ENCODE measurements at places on chromosomes 5 and 9.

DNA sequence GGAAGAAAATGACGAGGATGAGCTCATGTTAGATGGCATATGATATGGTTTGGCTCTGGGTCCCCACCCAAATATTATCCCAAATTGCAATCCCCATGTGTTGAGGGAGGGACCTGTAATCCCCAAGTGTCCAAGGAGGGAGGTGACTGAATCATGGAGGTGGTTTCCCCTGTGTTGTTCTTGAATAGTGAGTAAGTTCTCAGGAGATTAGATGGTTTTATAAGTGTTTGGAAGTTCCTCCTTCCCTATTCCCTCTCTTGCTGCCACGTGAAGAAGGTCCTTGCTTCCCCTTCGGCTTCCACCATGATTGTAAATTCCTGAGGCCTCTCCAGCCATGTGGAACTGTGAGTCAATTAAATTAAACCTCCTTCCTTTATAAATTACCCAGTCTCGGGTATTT, 10.1 kb downstream of the EDIL3 start:
- no peak for DNase-seq

DNA sequence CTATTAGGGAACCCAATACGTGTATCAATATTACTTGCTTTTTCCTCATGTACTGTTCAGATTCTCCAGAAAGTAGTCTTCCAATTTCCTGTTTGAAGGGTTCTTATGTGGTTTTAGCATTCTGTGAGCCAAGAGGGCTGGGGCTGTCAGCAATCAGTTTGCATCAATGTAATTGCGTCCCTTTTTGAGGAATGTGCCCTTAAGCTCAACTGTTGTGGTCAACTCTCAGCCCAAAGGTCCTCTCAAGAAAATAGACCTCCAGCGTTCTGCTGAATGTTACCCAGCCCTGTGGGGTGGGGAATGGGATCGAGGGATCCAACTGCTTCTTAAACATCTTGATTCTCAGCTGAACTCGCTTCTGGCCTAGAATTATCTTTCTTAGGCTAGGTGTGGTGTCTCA, 43.8 kb upstream of the CDK20 start:
- DNase-seq, result no peak

GRCh38 chr9:2180154-2180553, 165.0 kb downstream of the SMARCA2 start:
- DNase-seq, result no peak

DNA sequence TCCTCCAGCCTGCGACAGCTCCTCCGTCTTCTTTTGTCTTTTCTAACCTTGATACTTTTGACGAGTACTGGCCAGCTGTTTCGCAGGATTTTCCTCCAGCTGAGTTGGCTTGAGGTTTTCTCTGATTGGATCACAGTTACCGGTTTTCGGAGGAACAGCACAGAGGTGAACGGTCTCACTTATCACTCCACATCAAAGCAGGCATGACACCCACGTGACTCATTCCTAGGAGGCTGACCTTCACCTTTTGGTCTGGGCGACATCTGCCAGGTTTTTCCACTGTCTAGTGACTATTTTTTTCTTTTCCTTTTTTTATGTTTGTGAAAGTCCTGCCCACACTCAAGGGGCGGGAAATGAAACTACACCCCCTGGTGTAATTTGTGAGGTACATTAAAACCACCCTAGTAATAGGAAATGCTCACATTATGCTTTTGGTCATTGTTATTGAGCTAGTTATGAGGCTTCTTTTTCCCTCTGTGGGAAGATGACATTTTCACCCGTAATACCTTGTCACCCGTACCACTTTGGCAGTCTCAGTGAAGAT, 319.2 kb downstream of the GADD45G start:
- DNase-seq, result no peak

DNA sequence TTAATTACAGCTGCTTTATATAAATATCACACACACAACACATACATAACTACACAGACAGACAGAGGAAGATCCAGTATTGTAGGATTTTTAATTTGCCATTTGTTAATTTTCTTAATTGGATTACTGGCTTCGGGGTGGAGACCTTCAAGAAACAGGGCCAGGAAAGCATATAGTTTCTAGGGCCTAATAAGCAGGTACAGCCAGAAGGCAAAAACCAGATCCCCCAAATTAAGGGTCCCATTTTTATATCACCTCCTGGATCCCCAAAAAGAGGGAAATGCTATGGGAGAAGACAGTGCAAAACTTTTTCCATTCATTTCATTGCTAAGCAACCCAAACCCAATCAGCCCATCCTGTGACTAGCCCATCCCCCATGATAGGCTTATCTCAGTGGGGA, 373.3 kb upstream of the FAM174A start:
- no peak for DNase-seq

DNA sequence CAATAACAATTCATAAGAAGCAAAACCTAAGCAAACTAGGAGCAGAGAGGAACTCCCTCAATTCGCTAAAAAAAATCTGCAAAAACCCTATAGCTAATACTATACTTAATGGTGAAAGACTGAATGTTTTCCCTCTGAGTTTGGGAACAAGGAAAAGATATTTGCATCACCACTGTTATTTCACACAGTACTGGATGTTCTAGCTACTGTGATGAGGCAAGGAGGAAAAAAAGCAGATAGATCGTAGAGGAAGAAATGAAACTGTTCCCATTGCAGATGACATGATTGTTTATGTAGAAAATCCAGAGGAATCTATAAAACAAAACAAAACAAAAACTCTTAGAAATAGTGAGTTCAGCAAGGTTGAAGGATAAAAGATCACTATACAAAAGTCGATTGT, 116.7 kb downstream of the PHF2 start:
- no peak for DNase-seq

DNA sequence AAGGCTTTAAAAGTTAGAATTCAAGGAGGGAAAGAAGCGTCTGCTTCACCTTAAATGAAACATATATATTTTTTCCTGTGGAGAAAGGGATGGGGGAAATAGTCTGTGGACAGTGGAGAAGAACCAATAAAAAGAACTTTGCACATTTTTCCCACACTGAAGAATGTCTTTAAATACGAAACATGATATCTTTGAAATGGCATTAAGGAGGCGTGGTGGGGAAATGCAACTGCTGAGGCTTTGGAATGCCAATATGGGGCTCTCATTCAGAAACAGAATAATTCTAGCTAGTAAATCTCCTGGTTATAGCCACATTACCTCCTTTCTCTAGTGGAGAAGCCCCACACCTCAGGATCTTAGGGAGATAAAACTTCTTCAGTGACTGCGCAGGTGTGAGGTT, 46.8 kb downstream of the TNC start:
- no peak for DNase-seq

GRCh38 chr5:29780401-29780800, 1413.1 kb upstream of the CDH6 start:
- no peak for DNase-seq

- DNase-seq, result no peak
Observed at GRCh38 chr5:115351356-115352195, 55.1 kb upstream of the CCDC112 start.

DNA sequence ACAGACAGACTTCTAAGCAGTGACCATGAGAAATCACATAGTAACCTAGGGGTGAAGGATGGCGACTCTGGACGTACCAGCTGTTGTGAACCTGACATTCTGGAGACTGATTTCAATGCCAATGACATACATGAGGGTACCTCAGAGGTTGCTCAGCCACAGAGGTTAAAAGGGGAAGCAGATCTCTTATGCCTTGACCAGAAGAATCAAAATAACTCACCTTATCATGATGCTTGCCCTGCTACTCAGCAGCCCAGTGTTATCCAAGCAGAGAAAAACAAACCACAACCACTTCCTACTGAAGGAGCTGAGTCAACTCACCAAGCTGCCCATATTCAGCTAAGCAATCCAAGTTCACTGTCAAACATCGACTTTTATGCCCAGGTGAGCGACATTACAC, 38.0 kb upstream of the CCDC152 start:
- no peak for DNase-seq

DNA sequence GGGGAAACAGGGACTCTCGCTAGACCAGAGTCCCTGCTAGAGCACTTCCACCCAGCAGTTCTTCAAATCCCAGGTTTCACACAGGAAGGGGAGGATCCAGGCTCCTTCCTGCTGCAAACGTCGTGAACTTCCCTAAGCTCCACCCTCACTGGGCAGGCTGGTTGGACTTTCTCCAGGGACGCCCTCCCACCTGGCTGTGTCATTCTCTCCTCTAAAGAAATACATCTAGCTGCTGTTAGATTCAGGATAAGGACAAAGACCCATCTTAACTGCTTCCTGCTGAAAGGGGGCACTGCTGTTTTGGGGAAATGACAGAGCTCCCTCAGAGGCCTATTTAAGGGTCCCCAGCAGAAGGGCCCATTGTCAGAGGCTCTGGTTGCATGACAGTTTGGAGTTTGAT, 230.7 kb downstream of the SEMA6A start:
- no peak for DNase-seq

GRCh38 chr5:91469517-91470165, 86.5 kb upstream of the ARRDC3 start:
- peak; percentile 35 for DNase-seq

GRCh38 chr9:20872340-20872977, 159.0 kb downstream of the HACD4 start:
- DNase-seq, result no peak

DNA sequence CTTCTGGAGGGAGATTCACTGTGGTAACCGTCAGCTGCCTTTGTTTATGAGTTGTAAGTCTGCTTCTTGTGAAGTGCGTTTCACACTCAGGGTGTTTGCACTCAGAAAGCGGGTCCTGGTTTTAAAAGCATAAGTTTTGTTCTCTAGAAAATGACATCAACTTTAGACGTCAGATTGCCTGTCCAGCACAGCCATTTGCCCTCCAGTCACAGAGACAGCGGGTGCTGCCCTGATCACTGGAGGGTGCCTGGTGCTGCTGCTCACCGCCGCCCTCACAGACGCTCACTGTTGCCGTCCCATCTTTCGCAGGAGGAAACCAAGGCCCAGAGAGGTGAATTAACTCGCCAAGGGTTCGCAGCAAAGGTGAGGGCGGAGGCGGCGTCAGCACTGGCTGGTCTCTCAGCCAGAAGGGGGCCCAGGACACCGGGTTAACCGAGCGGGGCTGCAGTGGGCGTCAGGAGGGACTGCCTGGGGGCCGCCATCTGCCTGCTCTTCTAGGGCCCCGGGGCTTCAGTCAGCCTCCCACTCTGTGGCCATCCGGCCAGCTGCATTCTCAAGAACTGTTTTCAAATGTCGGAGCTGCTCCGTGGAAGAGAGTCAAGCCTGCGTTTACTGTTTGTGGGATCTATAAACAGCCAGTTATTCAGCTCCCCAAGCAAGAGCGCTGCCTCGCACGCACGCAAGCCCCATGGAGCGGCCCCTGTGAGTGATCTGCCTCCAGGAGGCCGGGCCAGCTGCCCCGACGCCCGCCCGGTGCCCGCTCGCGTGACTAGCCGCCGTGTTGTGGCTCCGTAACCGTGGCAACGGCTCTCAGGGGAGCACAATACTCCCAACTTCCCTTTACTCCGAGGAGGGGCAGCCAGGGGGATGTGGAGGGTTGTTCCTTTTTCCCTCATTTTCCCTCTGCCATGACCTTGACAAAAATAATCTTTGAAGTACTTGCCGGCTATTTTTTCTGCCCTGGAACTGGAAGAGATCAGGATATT, 43.4 kb upstream of the EXOC3 start:
- peak; percentile 71 for DNase-seq

DNA sequence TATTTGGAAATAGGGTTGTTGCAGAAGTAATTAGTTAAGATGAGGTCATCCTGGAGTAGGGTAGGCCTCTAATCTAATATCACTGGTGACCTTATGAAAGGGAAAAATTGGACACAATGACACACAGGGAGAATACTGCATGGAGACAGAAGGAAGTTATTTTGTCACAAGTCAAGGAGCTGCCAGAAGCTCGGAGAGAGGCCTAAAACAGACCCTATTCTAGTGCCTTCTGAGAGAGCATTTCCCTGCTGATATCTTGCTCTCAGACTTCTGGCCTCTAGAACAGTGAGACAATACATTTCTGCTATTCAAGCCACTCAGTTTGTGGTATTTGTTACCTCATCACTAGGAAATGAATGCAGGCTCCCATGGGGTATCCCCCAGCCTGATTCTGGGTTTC, 332.9 kb downstream of the CSNK1G3 start:
- no peak for DNase-seq

DNA sequence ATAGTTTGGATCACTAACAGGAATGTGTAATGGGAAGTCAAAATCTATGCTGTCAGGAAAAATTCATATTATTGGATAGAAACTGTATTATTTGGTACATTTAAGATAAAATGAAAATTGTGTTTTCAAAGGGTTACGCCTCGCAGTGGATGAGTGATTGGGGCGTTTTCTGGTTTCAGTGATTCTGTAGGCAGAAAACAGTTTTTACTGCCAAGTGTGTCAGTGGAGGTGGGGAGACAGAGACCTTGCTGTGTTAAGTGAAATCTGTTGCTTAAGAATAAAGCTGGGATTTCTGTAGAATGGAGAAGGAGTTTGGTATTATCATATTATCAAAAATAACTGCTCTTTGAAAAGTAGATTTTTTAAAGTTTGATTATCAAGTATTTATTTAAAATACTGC, 69.7 kb downstream of the GHR start:
- DNase-seq, result no peak

DNA sequence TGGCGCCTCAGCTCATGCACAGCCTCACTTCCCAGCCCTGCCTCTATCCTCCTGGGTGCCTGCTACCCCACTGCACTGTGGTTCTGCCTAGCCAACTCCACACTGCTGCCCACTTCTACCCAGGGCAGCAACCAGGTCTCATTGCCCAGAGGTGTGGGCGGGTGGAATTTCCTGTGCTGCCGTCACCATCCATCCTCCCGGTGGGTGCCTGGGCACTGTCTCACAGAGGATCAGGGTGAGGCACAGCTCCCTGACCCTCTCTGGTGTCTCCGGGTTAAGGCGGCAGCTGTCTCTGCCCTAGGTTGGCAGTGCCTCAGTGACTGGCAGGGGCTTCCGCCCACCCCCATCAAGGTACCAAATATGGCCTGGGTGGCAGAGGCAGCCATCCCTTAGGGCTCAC, 4.3 kb upstream of the MTMR12 start:
- no peak for DNase-seq

- no peak for DNase-seq
Observed at GRCh38 chr9:137647096-137647714, 28.4 kb downstream of the EHMT1 start.

DNA sequence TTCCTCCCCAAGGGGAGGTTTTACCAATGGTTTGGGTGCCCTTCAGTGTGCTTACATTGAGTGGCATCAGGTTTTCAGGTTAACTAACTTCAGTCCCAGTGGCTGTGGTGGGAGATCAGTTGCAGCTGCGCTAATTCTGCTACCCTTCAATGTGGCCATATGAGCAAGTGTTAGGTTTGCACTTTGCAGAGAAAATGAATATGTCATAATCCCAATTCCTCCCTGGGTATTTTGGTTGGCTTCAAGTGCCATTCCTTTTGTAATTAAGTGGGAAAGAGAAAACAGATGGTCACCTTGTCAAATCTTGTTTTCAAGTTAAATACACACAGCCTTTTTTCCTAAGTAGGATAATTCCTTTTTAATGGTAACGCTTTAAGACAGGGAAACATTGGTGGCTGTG, 236.2 kb downstream of the TLE4 start:
- no peak for DNase-seq

- DNase-seq, result no peak
Observed at GRCh38 chr5:175285261-175285660, 158.7 kb downstream of the DRD1 start.

DNA sequence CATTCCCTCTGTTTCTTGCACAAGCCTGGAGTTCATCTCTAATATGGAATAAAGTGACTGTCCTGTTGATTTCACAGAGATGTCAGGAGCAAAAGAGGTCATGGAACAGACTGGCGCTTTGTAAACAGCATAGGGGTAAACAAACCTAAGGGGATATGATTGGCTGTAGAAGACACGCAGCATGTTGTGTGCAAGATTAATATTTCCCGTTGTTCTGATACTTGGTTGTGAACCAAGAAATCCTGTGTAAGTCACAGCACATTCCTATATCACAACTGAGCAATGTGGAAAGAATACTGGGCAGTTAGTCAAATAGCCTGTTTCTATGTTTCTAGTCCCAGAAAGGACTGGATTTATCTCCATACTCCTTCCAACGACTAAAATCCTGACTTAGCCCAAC, 3.2 kb downstream of the ADAMTS12 start:
- no peak for DNase-seq

Measured in bone marrow (tissue), 2 donors.